ENCODE measurements at places on chromosomes 11 and 22.

DNA sequence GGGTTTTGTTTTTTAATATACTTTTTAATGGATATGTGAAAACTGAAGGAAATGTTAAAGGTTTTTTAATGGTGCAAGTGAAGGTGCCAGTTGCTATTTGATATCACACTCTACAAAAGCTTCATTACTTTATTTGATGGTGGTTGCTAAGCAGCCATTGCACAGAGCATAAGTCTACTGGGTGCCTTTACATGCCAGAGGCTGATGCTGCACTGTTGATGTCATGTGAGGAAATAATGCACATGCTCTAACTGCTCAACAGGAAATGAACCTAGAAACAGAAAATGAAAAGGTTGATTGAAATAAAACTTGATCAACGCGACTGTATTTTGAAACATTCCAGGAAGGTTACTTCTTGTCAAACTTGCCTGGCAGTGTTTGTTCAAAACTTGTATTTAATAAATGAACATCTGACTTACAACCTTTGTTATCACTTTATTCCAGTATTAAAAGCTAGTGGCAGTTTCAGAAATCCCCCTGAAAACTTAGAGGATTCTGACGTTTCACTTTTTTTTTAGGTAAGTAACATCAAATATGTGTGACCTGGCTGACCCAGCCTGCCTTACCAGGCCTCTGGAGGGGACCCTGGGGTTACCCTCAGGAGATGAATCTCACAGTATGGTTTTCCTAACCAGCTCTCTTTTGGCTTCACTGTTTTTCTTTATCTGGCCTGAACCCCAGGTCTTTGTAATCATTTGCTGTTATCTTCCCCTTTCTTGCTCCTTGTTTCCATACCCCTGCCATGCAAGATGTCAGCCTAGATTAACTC, 2.4 kb upstream of the ATP5MG start:
- DNase-seq = no peak

- DNase-seq = no peak
Observed at GRCh38 chr22:45425531-45426265, 12.2 kb downstream of the RIBC2 start.

- DNase-seq = peak; percentile 85
Observed at GRCh38 chr11:120977266-120978137, 46.4 kb upstream of the TBCEL start.

DNA sequence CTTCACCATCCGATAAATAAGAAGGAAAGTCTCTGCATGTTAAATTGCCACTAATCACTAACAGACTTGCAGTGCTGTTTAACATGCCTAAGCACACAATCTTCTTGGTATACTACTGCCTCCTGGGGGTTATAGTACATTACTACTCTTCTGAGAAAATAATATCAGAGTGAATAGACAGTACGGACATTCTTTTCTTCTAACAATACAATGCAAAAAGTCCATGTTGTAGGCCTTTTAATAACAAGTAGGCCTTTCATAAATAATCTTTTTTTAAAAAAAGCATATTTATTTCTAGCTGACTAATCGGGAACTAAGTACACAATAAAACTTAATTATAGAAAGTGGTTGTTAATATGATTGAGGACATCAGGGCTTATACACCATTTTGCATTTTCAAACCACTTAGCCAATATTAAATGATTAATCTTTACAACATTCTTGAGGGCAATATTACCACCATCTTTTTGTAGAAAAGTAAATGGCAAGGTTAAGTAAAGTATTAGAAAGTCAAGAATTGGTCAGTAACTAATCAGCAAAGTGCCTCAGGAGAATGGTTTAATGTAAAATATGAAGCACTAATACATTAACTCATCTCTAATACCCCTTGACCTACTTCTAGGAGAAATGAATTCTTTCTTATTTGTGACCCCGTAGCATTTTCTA, 84.7 kb downstream of the TTC28 start:
- DNase-seq = peak; percentile 21

DNA sequence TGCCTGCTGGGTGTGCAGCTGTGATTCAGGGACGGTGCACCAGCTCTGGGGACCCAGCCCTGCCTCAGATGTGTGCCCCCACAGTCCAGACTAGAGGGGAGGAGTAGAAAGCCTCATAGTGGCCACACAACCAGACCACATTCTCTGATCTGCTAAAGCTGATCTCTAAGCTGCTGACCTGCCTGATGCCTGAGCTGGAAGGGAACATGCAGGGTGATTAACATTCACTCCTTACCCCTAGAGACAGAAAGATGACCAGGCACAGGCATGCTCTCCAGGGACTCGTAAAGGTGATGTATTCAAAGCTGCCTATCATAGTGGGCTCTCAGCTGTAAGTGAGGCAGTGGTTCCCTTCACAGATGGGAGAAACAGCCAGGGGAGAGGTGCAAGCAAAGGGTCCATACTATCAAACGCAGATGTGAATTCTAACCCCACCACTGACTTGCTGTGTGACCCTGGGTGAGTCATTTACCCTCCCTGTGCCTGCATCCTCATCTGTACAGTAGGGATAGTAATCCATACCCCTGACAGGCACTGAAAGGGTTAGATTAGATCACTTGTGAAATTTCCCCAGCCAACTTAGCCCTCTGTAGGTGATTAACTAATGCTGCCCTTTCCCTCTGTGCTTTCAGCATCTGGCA, 29.0 kb upstream of the LRRC32 start:
- DNase-seq = peak; percentile 20

DNA sequence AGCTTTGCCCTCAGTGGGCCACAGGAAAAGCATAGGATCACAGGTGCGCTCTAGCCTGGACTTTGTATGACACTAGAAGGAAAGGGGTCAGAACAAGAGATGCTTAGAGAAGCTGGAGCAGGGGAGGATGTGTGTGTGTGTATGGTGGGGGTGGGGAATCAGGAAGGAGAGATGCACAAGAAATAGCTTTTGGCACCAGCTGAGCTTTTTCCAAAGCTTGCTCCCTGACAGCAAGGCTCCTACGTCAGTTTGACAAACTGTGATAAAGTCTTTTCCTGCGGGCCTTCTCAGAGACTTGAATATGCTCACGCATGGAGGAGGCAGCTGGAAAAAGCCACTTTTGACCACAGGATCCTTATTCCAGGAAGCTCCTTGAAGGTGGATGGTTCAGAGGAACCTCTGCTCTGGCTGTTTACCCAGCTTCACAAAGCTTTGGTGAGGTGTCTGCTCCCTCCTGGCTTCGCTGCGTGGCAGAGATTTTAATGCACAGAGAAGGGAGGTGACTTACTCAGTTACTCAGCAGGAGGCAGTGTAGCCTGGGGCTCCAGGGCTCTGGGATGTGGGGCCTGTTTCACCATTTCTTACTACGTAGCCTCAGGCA, 3.9 kb downstream of the CDC42EP1 start:
- no peak for DNase-seq

DNA sequence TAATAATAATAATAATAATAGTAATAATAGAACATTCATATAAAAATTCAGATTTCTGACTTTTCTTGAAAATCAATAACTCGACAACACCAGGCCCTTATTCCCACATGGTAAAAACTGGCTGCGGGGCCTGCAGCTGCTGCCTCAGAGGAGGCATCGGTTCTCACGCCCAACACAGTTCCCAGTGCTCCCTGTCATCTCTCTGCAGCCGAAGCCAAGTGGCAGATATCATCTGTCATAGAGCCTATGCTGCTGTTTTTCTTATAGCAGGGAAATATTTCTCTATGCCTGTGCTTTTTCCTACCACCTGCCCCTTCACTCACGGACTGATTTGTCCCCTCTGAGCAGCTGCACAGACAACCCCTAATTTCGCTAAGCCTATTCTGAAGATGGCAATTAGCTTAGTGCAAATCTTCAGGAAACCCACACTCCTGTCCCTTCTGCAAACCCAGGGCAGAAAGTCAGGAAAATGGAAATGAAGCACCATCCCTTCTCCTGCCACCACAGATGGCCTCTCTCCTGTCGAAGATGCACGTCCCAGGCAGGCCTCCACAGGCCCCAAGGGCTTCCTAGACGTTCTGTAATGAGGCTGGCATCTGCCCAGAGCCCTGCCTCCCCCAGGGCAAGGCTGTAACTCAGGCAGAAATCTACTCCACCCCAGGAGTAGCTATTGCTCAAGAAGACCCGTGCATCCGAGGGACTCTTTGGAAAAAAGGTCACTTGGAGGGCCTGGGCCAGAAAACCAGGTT, 66.7 kb downstream of the SYN3 start:
- DNase-seq = peak; percentile 37

DNA sequence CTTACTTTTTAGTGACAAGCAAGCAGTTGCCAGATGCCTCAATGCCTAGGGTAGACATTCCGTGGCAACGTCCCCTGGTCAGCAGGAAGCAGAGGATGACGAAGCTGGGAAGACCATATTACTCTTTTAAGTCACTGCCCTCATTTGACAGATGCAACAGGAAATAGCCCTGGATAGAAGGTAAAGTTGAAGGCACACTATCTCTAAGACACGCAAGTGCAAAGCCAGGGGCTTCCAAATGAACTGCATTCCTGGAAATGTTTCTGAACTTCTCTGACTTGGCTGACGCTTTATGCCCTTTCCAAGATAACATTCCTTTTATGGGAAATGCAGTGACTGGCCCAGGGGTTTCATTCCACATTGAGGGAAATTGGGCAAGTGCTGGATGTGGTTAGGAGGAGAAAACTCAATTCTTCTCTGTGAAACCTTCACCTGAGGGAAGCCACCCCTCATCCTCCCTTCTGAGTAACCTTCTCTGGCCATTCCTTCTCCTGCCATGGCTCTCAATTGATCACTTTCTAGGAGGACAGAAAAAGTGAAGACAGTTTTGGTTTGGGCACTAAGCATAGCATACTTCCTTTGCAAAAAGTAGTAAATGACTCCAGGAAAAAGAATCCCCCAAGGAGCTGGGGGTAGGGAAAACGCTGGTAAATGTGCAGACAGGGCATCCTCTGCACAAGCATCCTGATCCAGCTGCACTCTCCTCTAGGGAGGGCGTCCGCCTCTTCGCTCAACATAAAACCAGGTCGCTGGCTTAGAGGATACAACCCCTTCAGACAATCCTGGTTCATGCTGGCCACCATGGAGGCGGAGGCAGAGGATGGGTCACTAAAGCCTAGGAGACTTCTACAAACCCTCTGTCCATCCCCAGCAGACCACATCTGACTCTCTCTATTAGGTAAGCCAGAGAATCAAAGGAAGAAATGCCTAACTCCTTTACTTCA, 14.5 kb downstream of the PCSK7 start:
- DNase-seq = no peak

DNA sequence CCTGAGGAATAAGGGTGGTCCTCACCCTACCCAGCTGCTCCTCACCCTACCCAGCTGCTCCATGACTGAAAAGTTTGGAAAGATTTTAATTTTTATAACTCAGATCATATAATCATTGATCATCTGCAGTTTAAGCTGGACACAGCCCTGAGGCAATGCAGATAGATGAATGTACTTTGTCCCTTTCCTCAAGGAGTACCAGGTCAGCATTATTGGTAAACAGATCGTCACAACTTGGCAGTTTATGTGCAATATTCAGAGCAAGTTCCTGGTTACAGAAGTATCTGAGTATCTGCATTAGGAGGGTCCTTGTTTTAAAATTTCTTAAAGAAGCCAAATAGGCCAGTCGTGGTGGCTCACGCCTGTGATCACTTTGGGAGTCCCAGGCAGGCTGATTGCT, 3.6 kb downstream of the TNRC6B start:
- DNase-seq = no peak

GRCh38 chr11:17840101-17840548, 105.5 kb downstream of the KCNC1 start:
- DNase-seq = peak; percentile 54
